GM20000 (cell line): ENCODE measurements at places on chromosomes 2 and 18.

GRCh38 chr18:58208207-58208932 is 164.3 kb downstream of the NEDD4L start:
- DNase-seq: no peak

DNA sequence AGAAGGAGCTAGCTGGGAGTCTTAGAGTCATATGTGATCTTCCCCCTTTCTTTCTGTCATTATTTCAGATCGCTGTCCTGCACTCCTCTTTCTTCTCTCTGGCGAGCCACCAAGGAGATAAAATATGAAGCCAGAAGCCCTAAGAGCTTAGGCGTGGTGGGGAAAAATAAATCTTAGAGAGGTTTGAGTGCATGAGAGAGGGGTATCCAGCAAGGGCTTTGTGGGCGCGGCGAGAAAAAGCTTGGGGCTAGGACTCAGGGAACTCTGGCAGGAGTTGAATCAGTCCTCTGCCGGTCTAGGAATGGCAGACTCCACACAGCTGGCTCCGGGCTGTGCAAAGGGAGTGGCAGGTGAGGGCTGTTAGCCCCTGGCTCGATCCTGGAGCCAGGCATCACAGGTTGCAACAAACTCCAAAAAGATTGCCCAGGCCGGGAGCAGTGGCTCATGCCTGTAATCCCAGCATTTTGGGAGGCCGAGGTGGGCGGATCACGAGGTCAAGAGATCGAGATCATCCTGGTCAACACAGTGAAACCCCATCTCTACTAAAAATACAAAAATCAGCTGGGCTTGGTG is 20.1 kb upstream of the IGFBP5 start:
- no peak for DNase-seq

GRCh38 chr2:114821055-114821454 is 378.6 kb downstream of the DPP10 start:
- no peak for DNase-seq

DNA sequence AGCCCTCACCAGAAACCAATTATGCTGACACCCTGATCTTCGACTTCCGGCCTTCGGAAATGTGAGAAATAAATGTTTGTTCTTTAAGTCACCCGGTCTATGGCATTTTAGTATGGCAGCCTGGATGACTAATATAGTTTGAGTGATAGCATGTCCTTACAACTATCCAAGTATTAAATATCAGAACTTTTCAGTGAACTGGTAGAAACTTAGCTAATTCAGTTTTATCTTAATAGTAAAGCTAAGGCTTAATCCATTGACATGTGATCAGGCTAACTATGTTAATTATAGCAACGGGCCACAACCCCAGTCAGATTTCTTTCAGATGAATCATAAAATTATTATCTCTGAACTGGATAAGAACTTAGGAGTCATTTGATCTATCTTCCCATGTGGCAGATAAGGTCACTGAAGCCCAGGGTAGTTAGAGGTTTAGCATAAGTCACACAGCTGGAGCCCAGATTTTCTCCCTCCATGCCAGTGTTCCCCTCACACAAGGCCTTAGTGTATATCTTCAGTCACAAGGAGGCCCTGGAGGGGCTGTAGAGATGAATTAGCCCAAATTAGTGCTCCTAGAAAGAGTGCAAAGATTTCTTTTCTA is 40.7 kb upstream of the UPP2 start:
- DNase-seq: no peak

DNA sequence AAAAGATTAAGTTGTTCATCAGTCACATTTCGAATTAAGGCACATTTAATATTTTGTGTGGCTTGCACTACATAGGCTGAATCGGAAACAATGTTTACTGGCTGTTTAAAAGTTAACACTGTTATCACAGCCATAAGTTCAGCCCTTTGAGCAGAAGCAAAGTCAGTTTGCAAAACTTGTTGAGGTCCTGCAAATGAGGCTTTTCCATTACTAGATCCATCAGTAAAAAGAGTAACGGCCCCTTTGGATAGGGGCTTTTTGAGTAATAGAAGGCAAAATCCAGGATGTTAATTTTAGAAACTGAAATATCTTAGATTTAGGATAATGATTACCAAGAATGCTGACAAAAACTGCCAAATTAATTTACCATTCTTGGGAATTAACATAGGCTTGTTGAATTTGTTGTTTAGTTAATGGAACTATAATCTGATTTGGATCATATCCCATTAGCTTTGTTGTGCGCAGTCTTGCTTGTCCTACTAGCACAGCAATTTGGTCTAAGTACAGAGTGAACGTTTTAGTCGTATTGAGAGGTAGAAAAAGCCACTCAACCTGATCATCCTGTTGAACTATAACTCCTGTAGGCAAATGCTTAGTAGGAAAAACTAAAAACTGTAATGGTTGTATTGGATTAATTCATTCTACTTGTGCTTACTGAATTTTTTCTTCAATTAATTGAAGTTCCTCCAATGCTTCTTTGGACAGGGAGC is 13.9 kb upstream of the SUCLG1 start:
- no peak for DNase-seq

DNA sequence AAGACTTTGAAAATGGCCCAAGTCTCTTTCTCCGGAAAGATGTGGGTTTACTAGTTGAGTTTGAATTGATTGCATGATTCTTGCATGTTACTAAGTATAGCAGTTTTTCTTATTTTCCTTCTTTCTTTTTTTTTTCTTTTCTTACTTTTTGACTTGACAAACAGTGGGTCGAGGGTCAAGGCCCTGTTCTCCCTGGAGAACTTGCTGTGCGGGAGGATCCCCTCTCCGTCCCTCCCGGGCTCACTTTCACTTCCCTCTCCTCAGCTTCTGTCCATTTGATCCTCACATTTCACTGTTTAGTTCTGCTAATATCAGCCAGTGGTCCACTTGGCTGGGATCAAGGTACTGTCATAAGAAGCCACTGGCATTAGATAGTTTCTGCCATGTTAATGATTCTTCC is 767.4 kb downstream of the TDRD15 start:
- no peak for DNase-seq

GRCh38 chr2:112812318-112813267 is 24.0 kb downstream of the IL1B start:
- DNase-seq: peak; percentile 41

DNA sequence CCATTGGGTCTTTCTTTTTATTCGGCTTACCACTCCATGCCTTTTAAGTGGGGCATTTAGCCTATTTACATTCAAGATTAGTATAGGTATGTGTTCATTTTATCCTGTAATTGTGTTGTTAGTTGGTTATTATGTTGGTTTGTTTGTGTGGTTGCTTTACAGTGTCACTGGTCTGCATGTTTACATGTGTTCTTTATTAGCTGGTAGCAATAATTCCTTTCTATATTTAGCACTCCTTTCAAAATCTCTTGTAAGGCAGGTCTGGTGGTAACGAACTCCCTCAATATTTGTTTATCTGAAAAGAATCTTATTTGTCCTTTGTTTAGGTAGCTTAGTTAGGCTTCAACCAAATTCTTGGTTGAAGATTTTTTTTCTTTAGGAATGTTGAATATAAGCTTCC is 68.7 kb upstream of the XDH start:
- no peak for DNase-seq

DNA sequence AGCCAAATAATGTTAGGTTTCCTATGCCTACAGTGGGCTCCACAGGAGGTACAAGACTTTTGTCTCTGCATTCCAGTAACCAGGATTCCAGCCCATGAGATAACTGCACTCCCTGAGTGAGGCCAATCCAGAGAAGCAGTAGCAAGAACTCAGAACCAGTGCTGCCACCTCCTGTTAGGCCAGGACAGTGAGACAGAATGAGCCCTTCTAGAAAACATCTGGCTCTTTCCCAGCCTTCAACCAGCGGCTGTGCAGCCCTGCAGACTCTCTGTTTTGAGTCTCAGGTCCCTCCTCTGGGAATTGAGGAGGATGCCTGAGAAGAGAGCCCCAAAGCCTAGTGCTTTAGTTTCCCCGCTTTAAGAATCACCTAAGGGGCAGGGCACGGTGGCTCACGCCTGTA is 44.2 kb downstream of the ARID5A start:
- DNase-seq: peak; percentile 36

GRCh38 chr18:9914584-9915290 is 921 bp downstream of the VAPA start:
- peak; percentile 35 for DNase-seq

DNA sequence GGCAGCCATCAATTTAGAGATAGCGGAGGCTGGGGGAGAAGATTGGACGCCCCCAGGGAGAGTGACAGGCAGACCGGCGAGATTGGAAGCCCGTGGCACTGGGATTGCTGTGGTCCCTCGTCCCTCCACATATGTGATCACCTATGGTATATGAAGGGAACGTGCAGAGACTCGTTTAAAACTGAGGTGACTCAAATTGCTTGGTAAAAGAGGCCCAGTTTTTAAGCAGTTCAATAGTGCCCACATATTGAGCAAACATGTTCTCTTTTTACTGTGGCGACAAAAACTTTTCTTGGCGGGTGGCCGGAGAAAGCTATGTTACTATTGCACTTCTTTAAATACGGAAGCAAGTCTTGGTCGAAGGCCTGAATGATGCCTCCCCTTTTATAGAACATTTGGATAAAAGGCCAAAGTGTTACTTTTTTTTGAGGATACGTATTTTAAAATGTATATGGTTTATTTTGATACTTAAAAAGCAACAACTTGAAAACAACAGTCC is 9.1 kb downstream of the B3GNT2 start:
- DNase-seq: no peak

GRCh38 chr18:66900837-66901236 is 296.9 kb upstream of the CDH19 start:
- no peak for DNase-seq

DNA sequence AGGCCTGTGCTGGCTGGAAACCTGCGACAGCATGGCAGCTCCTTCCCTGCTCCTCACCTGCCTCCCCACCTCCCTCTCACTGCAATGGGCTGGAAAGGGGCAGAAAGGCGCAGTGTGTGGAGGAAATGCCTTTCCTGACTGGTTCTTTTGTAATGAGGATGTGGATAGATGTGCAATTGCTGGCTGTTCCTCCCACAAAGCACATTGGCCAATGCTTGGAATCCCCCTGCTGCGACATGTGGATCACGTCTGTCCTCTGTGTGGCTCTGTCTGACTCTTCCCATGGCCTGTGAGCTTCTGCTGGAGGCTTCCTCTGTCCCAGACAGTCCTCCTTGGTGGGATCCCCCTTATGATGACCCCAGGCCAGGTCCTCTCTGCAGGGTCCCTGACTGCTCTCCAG is 172.5 kb downstream of the NCK2 start:
- DNase-seq: no peak

DNA sequence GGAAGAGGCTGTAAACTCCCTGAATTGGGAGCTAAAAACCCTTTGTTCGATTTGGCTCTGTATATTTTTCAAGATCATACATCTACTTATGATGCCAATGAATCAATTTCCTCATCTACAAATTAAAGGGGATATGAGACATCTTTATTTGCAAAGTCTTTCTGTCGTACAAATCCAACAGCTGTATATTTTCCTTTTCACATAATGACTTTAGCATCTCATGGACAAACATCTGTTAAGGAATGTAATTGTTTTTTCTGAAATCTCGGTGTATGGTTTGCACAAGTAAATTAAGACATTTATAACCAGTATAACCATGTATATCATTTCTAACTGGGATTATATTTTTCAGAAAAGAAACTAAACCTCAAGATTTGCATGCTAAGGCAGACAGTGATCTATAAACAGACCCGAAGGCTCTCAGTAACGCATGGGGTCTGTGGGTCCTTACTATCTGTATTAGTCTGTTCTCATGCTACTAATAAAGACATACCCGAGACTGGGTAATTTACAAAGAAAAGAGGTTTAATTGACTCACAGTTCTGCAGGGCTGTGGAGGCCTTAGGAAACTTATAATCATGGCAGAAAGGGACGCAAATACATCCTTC is 130.8 kb downstream of the SLC8A1 start:
- DNase-seq: no peak

DNA sequence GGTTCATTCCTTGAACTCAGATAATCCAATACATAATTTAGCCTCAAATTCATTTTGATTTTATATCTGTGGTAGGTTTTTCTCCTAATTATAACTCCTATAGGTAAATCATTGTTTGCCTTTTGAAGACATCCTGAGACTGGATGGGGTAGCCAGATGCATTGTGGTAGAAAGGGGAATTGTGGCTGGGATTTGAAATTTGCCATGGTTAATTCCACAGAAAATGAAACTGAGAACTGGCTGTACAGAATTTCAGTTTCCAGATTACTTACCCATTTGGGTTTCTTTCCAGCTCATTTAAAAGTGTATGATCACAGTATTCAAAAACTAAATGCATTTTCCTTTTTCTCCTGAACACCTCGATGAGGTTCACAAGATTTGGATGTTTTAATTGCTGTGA is 18.2 kb downstream of the CDKL4 start:
- DNase-seq: no peak

DNA sequence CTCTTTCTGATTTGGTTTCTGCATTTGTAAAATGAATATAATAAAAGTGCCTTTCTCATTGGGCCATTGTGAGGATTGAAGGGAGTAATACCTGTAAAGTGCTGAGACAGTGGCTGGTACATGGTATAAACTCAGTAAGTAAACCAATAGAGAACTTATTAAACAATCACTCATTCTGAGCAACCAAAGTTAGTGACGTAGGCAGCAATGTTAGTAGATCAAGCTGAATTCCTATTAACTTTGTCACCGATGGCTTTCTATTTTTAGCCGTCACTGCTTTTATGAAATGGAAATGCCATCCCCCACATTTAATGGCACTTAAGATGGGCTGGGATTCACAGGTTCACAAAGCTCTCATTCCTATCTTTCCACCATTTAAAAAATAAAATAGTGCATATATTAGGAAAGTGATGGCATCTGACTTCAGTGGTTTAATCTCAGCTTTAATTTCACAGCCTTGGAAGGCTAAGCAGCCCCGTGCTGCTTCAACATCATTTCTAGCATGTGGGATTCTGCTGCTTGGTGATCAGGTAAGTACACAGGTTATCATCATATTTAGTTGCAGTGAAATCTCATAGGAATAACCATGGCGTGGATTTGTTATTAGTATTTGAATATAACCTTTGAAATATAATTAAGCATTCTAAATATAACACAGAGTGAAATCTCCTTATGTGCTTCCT is 17.6 kb upstream of the PPP4R1 start:
- DNase-seq: no peak
